Activated CD4-positive, alpha-beta T cell treated with anti-CD3 and anti-CD28 coated beads, Interleukin-2, amount 10 ng/mL, durations not matched to agents 7 days and 5 days (primary cell): ENCODE measurements at places on chromosomes 1 and 21. TPM values are rescaled to one million over a fixed set of nuclear protein-coding genes. Genes with fewer than 3 reads are reported as not detected.

CD34 gene
- total RNA-seq = not detected

GRCh38 chr21:32772281-32773047, 909 bp upstream of the PAXBP1 start:
- DNase-seq = peak; percentile 66

DNA sequence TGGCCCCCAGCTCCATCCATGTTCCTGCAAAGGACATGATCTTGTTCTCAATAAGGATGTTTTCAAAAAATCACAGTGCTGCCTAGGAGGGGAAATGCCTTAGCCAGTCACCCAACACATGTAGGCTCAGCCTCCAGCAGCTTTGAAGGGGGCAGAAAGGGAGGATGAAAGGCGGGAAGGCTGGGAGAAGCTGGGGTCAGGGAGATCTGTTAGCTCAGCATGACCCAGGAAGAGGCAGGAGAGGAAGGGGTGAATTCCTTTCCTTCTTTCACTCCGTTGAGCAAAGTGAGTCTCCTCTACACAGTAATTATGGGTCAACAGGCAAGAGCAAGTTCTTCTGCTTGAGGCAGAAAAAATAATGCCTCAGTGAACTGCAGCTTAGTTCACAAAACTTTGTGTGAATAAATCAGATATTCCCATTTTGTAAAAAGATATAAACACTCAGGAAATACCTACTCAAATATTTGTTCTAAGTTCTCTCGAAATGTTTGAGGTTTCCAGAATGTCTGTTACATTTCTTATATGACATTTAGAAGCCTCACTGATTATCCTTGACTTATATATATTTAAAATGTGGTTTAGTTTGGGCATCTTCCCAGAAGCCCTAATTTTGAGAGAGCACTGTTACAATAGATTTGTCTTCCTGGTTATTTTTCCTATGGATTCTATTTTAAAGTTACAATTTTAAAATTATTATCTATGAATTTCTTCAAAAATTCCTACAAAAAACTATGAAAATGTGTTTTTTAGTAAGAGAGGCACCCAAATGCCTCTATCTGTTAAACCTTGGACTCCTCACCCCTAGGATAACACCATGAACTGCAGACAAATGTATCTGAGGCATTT, 116.8 kb downstream of the KCNJ6 start:
- no peak for DNase-seq

PROX1 gene
- 0.15 TPM for total RNA-seq

- DNase-seq = no peak
Measured at GRCh38 chr1:181190364-181191035, 102.0 kb downstream of the IER5 start.

- no peak for DNase-seq
Measured at GRCh38 chr1:167137793-167138510, 44.1 kb downstream of the STYXL2 start.

C8A gene
- total RNA-seq = not detected

ESPN gene
- total RNA-seq = 0.56 TPM

- no peak for DNase-seq
Measured at GRCh38 chr1:246640747-246641146, 74.5 kb downstream of the CNST start.

OR2T29 gene
- not detected for total RNA-seq

CCDC185 gene
- not detected for total RNA-seq

DNA sequence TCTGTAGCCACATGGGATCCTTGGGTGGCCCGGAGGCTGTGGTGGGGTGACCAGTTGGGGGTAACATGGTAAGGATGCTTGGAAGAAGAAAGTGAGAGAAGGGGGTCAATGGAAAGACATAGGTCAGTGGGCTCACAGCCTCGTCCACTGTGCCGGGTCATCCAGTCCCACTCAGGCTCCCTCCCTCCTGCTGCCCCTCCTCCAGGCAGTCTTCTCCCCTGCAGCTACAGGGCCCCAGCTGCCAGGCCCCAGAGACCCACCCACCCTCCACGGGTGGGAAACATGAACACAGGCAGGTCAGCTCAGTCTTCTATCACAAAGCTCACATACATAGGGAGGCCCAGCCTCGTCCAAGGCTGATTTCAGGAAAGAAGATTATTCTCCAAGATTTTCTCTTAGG, 158.3 kb downstream of the ST6GALNAC5 start:
- no peak for DNase-seq

- DNase-seq = no peak
Measured at GRCh38 chr1:193054169-193054675, 4.9 kb downstream of the UCHL5 start.

LYPLAL1 gene
- total RNA-seq = 16.0 TPM

DNA sequence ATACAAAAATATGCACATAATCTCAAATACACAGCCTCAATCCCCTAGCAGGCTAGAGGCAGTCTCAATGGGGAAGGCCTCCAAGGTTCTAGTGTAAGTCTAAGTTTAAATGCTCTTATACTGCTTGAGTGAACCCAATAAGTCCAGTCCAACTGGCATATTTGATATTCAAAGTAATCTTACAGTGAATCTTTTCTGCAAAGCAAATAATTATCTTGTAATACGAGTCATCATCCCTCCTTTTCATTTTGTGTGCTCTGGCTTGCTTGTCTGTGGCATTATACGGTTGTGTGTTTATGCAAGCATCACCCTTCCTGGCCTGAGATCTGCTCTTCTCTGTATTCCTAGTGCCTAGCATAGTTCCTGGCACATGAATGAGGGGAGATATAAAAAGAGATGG, 166.9 kb upstream of the HMGB4 start:
- no peak for DNase-seq

- no peak for DNase-seq
Measured at GRCh38 chr1:109792056-109792831, 28.5 kb upstream of the EPS8L3 start.
